ENCODE measurements at places on chromosomes 7 and 10.

DNA sequence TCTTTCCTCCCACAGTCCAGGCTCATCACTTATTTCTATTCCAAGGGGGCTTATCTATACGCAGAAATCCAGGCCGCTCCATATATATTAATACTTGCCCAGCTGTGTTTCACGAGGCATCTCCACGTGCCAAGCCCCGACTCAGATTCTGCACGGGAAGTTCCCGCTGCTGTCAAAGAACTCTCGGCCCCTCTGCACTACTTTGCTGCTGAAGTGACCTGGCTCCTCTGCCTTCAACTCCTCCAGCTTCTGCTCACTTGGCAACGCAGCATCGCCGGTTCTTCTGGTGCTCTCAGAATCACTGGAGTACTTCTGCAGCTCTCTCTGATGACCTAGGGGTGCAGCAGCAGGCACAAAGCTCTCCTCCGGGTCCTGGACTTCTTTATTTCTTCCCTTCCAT is 9.7 kb upstream of the CHST12 start:
- no peak for DNase-seq

DNA sequence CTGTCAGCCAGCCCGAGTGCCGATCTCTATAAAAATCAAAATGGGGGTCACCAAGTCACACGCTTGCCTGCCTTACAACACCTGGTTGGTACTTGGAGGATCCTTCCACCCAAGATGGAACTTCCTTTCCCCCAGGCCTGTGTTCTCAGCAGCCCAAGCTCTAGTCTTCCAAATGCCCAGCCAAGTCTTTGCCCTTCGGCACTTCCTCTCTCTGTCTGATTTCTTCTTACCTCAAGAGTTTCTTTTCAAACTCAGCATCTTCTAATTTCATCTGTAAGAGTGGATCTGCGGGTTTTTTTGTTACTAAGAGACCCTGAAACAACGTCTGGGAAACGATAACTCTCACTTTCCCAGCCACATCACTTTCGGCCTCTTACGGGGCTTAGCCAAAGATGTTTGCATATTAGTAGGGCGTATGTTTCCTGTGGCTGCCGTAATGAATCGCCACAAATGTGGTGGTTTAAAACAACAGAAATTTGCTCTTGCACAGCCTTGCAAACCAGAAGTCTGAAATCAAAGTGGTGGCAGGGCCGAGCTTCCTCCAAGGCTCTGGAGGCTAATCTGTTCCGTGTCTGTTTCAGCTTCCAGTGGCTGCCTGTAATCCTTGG is 219.9 kb downstream of the TCF7L2 start:
- no peak for DNase-seq

DNA sequence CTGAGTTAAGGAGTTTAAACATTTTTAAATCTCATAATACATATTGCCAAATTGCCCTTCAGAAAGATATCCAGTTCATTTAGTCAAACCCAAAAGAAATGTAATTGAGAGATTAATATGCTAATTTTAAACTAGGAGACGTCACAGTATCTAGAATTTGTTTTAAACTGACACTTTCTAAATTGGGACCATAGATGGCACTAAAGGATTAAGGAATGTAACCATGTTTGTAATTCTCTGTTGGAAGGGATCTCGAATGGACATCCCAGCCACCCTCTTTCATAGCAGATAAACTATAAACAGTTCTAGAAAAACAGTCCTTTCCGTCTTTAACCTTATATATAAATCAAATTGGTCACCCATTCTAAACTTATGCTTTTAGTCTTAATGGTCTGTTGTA is 30.0 kb upstream of the SAMD9L start:
- no peak for DNase-seq

- DNase-seq = no peak
These were observed 588 bp upstream of the PAOX start for GRCh38 chr10:133378251-133379096.

DNA sequence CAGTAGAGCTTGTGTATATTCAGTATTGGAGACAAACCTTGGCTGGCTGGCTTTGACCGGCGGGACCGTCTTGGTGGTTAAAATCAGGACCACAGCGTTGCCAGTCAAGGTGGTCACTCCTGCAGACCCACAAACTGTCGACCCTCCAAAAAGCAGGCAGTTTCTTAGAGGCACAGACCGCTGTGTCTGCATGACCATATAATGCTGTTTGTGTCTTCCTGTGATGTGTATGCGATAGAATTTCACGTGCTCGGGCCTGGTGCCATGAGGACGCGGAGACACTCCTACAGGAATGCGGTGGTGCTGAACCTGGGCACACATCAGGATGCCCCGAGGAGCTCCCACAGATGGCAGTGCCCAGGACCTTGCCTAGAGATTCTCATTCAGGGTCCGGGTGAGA is 34.8 kb downstream of the BNIP3 start:
- no peak for DNase-seq

DNA sequence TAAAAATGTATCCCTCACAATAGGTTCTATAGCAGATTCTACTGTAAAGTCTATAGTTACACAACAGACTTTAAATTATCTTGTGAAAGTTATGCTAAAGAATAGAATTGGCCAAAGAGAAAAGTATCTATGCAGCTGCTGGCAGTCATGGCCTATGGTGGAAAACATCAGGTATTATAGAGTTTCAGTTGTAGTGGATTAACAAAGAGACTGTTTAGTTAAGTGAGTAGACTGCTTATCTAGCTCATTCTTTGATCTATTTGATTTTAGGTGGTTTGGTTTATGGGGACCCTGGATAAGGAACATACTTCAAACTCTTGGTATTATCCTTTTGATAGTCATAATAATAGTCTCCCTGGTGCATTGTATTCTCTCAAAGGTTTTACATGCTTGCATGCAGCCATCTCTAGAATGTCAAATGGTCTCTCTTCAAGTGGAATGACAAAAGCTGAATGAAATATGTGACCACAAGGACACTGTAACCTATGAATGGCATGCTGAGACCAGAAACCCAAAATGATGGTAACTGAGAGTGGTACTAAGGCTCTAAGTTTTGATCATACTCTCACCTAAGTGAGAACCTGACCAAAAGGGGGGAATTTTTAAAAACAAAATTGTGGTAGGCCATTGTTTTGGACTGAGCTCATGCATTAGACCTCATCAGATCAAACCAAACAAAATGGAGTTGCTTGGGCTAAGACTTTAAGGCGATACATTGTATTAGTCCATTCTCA is 54.9 kb upstream of the NAMPT start:
- no peak for DNase-seq

DNA sequence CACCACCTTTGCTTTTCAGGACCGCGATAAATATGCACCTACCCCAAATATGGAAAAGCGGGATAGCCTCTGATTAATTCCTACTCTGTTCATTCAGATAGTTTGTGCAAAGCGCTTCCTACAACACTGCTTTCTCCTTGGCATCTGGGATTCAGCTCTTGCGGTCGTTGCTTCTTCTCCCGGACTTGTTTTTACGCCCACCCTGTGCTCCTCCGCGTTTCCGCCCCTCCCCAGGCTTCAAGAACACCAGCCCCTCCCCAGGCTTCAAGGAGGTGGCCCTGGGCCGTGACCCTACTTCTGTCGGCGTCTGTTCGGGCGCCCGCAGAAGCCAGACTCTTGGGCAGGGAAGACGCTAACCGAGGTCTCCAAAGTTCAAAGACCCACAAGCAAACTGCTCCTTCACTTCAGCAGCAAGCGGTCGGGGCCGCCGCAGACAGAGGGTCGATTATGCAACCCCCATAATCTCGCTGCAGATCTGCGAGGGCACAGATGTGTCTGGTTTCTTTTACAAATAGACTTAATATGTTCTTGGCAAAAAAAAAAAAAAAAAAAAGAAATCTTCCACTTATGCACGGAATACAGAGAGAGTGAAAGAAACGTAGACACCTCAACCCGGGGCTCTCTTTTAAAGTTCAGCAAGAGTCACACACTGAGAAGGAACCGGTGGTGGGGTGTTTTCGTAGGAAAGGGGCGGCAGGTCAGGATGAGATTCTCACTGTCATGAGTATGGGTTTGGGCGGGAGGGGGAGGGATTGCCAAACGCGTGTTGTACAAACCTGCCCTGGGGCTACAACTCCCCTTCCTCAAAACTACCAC is 1.9 kb downstream of the DLX5 start:
- no peak for DNase-seq

DNA sequence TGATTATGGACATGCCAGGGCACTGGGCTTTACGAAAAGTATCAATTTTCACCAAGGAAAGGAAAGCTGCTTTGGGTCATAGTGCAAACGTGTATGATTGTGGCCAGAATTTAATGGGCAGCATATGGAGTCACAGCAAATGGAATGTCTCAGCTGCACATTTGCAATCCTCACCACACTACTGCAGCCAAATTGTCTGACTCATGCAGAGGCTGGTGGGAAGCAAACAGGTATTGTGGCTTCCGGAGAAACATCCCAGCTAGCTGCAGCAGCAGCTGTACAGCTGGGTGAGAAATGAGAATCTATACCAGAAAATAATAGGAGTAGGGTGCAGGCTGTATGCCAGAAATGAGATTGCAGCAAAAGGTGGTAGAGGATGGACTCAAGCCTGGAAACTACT is 374.7 kb upstream of the VWC2 start:
- no peak for DNase-seq

GRCh38 chr7:336810-337566 is 47.0 kb downstream of the FOXL3 start:
- DNase-seq = no peak

GRCh38 chr7:144132262-144132661 is 9.3 kb downstream of the OR2A14 start:
- no peak for DNase-seq

- no peak for DNase-seq
These were observed 22.9 kb downstream of the SVIL start for GRCh38 chr10:29611781-29612381.

DNA sequence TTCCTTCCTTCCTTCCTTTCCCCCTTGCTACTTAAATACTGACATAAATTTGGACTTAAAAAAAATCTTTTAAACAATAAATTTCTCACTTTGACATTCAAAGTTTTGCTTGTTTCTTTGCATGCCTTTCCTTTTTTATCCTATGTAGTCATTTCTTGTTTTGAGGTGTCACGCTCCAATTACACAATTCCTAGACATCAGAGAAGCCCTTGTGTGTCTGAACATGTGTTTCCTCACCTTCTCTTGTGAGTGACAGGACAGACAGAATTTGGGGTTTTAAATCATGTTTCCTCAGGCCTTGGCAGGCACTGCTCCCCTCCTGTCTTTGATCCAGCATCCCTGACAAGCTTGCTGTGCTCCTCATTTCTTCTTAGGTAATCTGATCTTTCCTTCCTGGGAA is 91.3 kb downstream of the CYTH3 start:
- DNase-seq = no peak

- no peak for DNase-seq
These were observed 359.4 kb downstream of the GALNT17 start for GRCh38 chr7:71491336-71491735.

DNA sequence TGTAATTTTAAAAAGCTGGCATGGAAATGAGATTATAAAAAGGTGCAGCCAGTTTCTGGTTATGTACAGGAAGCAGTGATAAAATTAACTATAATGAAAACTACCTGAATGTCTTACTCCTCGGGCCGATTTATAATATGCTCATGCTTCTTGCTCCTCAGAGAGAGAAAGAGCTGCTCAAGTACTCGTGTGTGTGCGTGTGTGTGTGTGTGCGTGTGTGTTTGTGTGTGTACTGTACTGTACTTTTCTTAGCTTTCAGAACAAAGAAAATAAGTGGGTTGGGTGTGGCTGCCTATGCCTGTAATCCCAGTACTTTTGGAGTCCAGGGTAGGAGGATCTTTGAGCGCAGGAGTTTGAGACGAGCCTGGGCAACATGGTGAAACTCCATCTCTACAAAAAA is 96.6 kb upstream of the NMT2 start:
- DNase-seq = no peak

DNA sequence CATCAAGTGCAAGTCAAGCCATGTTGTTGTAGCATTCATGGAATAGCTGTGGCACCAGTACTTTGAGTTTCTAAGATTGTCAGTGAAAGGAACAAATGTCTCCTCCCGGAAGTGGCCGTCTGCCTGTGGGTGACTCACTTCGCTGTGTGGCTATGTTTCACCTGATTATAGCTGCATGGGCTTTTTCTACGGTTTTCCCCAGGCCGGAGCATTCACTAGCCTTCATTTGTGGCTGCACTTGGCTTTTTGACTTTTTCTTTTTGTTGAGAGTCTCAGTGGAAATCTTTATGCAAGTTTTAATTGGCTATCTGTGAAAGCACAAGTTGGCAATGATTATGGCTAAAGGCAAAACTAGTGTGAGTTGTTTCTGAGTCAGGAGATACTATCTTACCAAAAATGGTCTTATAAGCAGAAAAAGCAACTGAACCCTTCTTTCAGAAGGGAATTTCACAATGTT is 35.0 kb downstream of the SRI start:
- DNase-seq = no peak

DNA sequence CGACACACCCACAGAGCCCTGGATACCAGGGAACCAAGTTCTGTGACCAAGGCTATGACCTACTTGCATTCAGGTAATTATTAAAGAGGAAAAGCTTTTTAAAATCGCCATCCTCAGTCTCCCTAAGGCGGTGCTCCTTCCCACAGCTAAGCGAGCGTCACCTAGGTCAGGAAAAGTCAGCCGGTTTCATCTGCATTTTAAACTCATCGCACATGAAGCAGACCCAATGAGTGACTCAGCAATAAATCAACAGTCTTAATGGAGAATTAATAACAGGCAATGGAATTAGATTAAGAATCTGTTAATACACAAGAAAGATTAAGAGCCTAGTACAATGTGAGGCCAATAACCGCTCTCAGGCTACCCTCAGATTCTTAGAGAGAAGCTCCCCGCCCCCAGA is 59.2 kb downstream of the HSPA12A start:
- no peak for DNase-seq

DNA sequence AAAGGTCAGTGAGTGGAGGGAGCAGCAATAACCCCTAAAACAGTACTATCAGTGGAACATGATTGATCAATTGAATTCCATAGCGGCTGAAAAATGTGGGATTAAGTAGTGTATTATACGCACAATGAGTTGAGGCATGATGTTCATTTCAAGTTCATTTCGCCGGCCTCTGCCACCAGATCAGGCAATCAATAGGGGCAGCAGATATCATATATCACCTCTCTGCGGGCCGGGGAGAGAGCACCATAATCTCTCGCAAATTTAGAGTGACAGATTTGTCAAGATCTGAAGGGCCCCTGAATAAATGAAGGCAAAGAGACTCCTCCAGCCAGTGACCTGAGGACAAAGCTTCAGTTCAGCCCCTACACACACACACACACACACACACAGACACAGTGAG is 58.5 kb downstream of the PAX2 start:
- no peak for DNase-seq

GRCh38 chr10:29237786-29238185 is 51.1 kb upstream of the LYZL1 start:
- DNase-seq = no peak

GRCh38 chr10:115278294-115278693 is 185.1 kb downstream of the ATRNL1 start:
- DNase-seq = no peak

- no peak for DNase-seq
These were observed 247.2 kb upstream of the IGFBP3 start for GRCh38 chr7:46168231-46168630.
